ENCODE measurements at places on chromosomes 6 and 20.

- no peak for DNase-seq
Measured at GRCh38 chr20:33291830-33292355, 8.9 kb downstream of the BPIFB1 start.

GRCh38 chr20:24850176-24850575 is 98.9 kb upstream of the CST7 start:
- no peak for DNase-seq

GRCh38 chr6:160042788-160043301 is 74.0 kb downstream of the IGF2R start:
- DNase-seq, result no peak

DNA sequence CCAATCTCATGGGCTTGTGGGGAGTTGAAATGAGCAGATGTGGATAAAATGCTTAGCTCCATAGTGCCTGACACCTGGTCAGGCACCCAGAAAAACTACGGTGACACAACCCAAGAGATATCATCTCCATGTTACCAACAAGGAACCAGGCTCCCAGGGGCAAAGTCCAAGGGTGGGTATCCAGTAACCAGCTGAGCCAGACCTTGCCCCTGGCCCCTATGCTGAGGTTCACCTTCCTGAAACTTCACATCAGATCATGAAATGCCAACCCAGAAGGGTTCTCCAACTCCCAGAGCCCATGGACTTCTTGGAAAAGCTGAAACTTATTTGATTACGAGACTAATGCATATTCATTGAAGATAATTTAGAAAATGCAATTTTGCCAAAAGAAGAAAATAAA is 141.8 kb upstream of the KCNG1 start:
- DNase-seq, result no peak

- no peak for DNase-seq
Measured at GRCh38 chr6:133218852-133219251, 22.3 kb upstream of the EYA4 start.
